NCI-H2081 (cell line): ENCODE measurements at places on chromosomes 2 and 18.

DNA sequence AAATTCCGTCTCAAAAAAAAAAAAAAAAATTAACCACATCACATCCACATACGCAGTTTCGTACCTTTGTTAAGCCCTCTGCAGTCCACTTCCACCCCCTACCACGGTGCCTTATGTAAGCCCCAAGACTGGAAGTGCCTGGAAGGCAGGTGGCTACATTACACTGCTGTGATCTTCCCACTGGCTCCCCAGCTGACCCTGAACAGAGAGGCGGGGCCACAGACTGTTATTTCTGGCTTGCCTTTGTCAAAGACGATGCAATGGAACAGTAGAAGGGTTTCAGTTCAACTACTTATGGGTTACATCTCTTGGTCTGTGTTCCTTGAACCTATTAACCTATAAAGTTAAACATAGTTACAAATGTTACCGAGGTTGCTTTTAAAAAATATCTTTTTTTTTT is 15.7 kb upstream of the COX7A2L start:
- DNase-seq, result no peak

DNA sequence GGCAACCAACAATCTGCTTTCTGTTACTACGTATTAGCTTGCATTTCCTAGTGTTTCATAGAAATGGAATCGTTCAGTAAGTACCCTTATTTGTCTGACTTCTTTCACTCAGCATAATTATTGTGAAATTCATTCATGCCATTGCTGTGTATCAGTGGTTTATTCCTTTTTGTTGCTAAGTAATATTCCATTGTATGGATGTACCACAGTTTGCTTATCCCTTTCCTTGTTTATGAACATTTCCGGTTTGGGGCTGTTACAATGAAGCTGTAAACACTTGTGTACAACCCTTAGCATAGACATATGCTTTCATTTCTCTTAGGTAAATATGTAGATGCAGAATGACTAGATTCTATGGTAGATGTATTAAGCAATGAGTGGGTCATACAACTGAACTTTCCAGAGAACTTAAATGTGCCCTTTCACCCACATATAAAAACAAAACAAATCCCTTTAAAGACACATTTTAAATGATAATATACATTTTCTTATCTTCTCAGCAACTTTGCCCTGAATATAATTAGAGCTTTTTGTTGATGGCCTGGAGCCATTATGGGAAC is 21.9 kb downstream of the FER1L5 start:
- DNase-seq, result no peak

DNA sequence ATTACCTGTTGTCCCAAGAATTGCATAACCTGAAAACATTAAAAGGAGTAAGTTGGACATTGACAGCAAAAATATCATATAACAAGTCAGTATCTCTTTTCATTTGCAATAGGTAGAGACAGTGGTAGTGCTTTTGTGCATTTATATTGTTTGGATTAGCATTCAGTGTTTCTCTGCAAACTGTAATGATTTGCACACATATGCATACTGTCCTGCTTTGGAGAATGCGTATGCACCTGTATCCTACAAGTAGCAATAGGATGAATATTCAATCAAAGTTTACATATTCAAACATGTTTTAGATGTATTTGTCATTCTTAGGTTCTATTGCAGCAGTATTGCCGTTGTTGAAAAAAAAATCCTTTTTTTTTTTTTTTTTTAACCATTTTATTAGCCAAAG is 201.9 kb downstream of the ZNF407 start:
- no peak for DNase-seq

GRCh38 chr18:56168049-56168781 is 470.2 kb downstream of the TXNL1 start:
- DNase-seq, result no peak

- no peak for DNase-seq
Observed at GRCh38 chr18:8603663-8604520, 5.3 kb upstream of the RAB12 start.

DNA sequence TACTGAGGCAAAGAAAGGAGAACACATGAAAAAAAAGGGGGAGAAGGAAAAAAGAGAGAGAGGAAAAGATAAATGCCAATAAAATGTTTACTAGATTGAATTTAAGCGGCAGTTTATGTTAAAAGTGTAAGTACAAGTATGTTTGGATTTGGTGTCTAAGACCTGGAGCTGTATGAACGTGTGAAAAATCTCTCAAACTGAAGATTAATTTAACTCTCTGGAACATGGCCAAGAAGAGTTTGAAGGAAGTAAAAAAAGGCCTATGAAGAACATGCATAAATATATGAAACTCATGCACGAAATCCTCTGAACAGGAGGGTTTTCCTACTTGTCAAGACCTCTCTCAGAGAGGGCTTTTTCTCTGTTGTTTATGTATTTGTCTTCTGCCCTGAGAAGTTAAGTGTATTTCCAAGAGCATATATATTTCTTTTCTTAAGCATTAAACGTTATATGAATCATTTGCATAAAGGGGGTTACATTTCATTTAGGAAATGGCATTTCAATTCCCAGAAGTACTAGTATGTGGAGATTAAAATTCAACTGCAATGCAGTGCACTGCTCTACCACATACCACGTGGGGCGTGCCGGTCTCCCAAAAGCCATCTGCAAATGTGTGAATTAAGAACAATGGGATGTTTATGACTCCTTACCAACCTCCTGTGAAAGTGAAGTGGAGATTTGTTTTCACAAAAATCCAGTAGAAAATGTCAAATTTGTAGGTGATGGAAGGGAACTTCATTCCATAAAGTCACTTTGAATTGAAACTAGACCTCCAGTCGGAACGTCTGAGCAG is 281.1 kb upstream of the TRIB2 start:
- no peak for DNase-seq

DNA sequence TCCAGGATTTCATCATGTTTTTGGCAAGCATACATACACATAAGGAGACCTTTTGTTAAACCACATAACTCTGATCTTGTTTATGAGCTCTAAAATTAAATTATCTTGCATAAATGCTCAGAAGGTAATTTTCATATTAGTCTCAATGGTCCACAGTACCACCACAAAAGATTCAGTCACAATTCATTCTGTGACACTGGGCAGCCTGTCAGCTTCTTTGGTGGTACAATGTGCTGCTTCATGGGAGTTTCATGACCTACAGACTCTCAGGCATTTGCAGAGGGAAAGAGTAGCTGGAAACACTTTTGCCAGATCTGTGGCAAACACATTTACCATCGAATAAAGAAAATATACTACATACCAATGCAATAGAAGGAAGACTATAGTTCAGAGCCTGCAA is 51.3 kb upstream of the ZNF397 start:
- no peak for DNase-seq

GRCh38 chr2:121480826-121481225 is 49.9 kb upstream of the RNU4ATAC start:
- peak; percentile 16 for DNase-seq

- DNase-seq, result no peak
Observed at GRCh38 chr18:11179959-11180519, 30.7 kb upstream of the PIEZO2 start.

DNA sequence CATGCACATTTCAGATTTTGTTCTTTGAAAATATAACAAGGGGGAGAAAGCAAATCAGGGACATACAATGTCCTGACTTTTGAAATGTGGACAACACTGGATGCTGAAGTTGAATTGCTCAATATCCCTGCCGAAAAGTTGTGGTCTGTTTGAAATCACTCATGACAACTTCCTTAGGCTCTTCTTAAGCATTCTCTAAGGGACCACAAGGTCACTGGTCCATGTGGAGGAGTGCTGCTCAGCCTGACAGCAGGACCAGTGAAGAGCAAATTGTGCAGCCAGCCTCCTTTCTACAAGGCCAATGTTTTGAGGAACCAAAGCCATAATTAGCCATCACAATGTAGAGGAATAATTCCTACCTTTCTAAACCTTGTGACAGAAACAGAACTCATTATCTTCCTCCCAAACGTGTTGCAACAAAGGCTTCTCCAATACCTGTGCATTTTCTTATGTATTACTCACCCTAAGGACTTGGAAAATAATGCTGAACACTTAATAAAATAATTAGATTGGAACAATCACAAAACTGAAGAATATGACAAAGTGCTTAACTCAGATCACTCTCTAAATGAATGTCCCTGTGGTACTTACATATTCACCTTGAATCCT is 1477.6 kb upstream of the NXPH2 start:
- DNase-seq, result no peak

- peak; percentile 88 for DNase-seq
Observed at GRCh38 chr2:234550511-234551107, 53.7 kb upstream of the ARL4C start.

DNA sequence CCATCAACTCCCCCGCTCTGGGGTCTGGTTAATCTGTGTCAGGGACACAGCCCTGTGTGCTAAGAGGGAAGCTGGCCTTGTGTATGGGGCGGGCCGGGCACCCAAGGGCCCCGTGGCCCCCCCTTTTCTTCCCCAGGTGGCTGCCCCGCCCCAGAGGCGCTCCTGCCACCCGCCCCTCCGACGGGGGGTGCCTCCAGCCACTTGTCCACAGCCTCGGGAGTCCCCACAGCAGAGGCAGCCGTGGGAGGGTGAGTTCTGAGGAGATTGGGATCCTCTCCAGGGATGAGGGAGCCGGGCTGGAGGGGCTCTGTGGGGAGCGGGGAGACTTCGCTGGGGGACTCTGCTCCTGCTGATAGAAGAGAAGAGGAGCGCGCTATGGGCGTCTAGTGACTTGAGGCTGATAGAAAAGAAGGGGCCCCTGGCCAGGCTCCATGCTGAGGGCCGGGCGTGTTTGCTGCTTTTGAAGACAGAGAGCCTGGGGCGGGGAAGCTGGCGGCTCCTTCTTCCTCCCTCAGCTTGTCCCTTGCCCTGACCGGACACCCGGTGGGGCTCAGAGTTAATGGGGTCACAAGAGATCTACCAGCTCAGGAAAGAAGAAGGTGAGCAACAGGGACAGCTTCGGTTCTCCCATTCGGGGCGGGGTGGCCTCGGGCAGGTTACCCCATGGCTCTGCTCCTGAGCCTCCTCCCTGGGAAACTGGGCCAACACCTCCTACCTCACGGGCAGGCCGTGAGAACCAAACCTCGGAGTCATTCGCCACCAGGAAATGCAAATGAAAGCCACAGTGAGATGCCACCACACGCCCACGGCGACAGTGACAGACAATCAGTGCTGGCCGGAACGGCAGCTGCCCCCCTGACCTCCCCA is 89.4 kb upstream of the TAF1B start:
- no peak for DNase-seq

DNA sequence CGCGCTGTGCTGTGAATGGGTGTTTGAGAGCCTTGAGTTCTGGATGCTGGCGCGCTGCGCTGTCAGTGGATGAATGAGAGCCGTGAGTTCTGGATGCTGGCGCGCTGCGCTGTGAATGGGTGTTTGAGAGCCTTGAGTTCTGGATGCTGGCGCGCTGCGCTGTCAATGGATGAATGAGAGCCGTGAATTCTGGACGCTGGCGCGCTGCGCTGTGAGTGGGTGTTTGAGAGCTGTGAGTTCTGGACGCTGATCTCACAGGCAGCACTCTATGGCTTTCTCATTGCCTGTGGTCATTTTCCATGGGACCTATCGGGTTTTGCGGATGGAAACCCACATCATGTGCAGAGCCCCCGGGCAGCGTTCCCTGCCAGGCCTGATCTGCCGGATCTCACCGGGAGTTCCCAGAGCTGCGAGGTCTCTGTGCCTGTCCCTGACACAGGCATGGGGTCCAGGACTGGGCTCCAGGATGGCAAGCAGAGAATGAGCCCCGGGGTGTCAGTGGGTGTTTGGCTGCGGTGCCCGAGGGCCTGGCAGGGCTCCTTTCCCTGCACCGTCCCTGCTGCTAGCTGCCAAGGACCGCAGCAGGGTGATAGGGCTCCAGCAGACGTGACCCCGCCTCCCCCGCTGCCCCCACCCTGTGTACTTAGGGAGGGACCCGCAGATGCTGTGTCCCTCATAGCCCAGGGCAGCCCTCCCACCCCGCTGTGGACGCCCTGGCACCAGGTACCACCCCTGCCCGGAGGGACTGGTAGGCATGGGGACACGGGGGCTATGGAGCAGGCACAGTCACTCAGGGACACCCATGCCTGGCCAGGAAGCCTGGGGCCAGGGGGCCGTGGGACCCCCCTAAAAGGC is 9.7 kb downstream of the PDCD1 start:
- DNase-seq, result no peak

DNA sequence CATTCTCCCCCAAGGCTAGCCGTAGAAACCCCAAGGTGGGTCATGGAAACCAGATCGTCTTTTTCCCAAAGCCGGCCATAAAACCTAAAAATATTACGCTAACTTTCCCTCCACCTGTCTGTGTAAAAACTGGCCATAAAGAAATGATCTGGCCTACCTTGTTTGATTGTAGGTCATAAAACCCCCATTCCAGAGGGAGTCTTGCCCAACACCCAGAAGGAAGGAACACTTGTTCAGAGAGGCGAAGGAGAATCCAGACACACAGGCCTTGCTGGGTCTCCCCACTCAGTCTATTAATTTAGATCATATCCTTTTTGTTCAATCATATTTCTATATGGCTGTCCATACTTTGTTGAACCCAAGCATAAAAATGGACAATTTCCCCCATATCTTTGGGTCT is 344.7 kb downstream of the HRH4 start:
- DNase-seq, result no peak

DNA sequence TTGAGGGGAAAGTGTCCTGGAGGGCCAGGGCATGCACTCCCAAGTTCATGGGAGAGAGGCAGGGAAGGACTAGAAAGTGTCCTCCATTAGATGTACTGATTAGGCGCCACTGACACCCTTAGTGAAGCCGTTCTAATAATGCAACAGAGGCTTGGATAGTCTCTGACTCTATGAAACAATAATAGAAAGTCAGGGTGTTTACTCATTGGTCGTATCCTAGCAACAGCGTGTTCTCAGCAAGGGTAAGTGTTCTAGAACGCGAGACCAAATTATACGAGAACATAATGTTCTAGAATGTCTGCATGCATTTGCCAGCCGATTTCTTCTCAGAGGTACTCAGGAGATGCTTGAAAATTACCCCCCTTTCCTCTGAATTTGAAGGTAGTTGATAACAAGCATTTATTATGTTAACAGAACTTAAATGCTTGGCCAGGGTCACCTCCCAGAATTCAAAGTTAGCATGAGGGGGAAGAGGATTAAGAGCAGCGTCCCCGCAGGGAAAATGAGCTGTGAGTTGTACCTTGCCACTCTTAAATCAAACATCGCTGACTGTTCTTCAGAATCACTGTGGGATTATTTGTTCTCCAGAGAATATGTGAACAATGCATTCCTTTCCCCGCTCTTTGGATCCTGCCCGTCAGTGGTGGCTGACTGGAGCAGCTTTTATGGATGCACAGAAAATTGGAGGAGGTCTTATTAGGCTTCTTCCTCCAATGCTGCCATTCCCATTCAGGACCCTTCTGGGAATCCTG is 33.7 kb upstream of the PDIA6 start:
- DNase-seq, result no peak

- DNase-seq, result no peak
Observed at GRCh38 chr2:135800513-135801460, 36.2 kb downstream of the LCT start.
